Stimulated activated CD4-positive, alpha-beta T cell treated with anti-CD3 and anti-CD28 coated beads, Interleukin-4, amount 100 ng/mL, for 48 hours (primary cell): ENCODE measurements at places on chromosomes 1 and 21.

- DNase-seq = peak; percentile 70
Observed at GRCh38 chr21:32411350-32412161, 950 bp upstream of the EVA1C start.

DNA sequence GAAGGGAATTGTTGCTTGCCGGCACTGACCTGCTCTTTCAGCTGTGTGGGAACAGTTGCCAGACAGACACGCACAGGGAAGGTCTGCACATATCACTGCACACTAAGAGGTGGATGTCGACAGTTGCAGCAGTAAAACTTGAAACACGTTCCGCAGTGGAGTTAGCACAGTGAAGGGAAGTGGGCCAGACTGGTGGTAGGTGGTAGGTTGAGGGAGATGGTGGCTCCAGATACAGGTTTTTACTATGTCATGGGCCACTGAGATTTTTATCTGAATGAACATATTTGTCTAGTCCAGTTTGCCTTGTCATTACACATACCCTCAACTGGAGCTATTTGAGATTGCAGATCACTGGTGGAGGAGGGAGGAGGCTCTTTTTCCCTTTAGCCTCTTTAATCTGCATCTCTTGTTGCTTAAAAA, 13.5 kb downstream of the MRPS6 start:
- no peak for DNase-seq

GRCh38 chr1:112881742-112882127, 74.3 kb downstream of the SLC16A1 start:
- DNase-seq = no peak

GRCh38 chr1:46263146-46263545, 15.6 kb downstream of the RAD54L start:
- DNase-seq = no peak

GRCh38 chr1:227298512-227299240, 19.6 kb downstream of the CDC42BPA start:
- DNase-seq = no peak

GRCh38 chr1:86430376-86430775, 6.4 kb downstream of the CLCA2 start:
- no peak for DNase-seq

DNA sequence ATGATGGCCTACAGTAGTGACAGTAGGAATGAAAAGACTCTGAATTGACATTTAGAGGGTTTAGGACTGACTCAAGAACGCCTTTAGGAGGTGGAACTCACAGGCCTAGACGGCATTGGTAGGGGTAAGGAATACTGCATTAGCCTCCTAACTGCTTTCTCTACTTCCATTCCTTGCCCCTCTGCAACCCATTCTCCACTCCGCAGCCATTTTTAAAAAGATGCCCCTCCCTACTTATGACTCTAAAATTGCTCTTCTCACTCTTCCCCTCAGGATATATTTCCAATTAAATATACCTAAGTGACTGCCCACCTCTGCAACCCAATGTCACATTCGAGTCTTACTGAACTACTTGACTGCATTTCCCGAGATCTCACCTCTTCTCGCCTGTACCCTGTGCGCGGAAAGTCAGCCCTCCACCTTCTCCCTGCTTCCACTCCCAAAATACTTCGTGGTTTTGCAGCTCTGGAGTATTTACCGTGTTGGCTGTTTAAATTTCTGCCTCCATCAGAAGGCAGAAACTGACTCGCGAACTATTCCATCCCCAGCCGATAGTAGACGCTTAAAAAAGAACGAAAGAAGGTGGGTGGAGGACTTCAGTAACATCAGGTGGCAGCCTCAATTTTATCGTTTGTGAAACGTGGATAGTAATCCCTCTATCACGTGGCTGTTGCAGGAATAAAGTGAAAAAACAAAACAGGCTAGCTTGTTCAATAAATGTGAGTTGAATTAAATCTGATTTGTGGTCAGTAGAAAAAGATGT, 1.1 kb upstream of the YBX1 start:
- DNase-seq = no peak

- no peak for DNase-seq
Observed at GRCh38 chr1:202145068-202145743, 669 bp upstream of the ARL8A start.
